Heart left ventricle (tissue), 16 donors: ENCODE measurements at places on chromosomes 11 and 22. TPM values are rescaled to one million over a fixed set of nuclear protein-coding genes. Genes with fewer than 3 reads are reported as not detected.

Gene B3GAT1
- total RNA-seq: not detected

Gene ARHGAP42
- 7.2 TPM for total RNA-seq

DNA sequence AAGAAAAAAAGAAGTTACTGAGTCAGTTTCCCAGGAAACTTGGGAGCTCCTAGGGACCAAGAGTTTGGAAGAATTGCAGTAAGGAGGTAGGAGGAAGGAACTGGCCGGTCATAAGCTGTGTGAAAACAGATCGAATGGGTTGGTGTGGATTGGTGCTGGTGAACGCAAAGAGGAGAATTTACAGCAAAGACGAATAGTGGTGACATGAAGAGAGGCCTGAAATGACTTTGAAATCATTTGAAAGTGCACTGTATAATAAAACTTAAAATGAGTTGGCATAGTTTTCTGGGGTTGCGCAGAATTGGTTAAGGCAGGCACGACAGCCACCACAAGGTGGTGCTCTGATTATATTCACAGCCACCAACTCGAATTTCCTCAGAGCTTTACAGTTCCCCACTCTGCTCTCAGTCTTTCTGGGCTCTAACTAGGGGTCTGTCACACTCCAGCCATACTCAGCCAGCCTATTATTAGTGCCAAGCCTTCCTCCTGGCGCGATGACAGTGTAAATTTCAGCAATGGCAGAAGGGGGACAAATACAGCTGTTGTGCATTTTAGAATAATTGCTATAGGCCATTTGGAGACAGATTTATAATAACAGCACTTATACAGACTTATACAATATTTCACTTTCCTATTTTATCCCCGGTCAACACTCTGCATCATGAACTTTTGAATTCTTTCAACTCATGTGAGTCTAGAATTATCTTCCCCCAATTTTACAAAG lies 8.3 kb upstream of the HTR3B start:
- no peak for DNase-seq

Gene ALDH3B1
- total RNA-seq: 7.5 TPM

GRCh38 chr22:47022075-47022473 lies 259.6 kb downstream of the TBC1D22A start:
- peak; percentile 6 for DNase-seq

DNA sequence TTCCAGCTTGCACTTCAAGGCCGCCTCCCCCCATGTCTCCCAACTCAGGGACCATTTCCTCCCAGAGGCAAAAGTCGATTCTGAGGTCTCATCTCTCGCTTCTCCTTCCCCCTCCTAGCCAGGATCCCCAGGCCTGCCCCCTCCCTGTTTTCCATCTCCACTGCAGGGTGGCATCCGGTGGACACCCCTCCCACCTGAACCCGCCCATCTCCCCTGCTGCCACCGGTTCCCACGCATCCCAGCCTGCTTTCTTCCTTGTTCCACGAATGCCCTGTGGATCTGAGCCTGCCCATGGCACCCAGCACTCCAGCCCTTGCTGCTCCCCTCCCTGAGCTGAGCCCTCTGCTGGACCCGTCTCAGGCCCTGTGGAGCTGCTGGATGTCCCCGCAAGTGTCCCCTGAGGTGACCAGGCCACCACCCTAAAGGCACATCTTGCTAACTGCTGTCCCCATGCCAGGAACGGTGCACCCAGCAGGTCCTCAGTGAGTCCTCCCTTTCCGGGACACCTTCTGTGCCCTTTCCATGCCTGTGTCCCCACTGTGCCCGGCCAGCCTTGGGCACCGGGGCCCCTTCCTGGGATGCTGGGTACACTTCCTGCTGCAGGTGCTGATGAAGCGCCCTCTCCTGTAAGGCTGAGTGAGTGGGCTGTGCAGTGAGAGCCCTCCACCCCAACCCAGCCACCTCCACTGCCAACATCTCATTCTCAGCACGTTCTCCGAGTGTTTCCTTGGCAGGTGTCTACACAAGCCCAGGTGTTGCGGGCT lies 936 bp downstream of the IL17REL start:
- DNase-seq: no peak

Gene PHF5A
- total RNA-seq: 16.2 TPM
